ENCODE measurements at places on chromosomes 1 and 21. TPM values are rescaled to one million over a fixed set of nuclear protein-coding genes. Genes with fewer than 3 reads are reported as not detected.

Gene LCE6A
- total RNA-seq = not detected

Gene ST6GALNAC5
- not detected for total RNA-seq

Gene HES4
- 3.9 TPM for total RNA-seq

Gene PIGR
- not detected for total RNA-seq

Gene GJA8
- not detected for total RNA-seq

Gene ALPL
- total RNA-seq = not detected

Gene RPS6KA1
- 27.9 TPM for total RNA-seq

Gene CTNNBIP1
- 38.5 TPM for total RNA-seq

Gene PIK3R3
- total RNA-seq = 11.4 TPM

Gene LCE1A
- total RNA-seq = not detected

Gene CLCA1
- total RNA-seq = not detected

Measured in placental epithelial cell (primary cell).